Activated CD4-positive, alpha-beta T cell treated with anti-CD3 and anti-CD28 coated beads, Interleukin-2, Interleukin-6, amounts not matched to agents 100 ng/mL and 50 ng/mL, durations not matched to agents 16 hours and 8 hours (primary cell): ENCODE measurements at places on chromosomes 2 and 18.
A peak's percentile ranks its signal among the peaks of the same experiment; 100 is the strongest.

- DNase-seq: no peak
These were observed 85.7 kb downstream of the SUCLG1 start for GRCh38 chr2:84373391-84373790.

DNA sequence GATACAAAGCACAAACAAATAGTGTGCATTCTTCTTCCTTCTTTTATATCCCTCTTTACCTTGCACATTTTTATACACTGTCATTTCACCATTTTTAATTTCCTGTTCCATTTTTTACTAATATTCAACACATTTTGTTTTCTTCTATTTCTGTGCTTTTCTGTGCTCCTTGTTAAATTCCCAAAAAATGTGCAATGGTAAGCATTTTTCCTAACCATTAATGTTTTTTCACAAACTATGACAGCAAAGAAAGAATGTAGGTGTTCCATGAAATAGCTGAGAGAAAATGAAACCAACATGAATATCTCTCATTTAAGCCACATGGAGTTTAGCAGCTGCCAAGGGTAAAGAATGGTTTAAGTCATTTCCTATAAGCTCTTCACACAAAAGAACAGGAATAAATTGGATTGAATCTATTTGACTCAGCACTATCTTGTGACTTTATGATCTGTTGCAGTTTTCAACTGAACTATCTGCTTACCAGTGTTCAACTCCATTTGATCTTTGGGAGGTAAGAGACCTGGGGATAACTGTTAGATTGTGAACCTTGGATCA lies 145.7 kb upstream of the CDH19 start:
- no peak for DNase-seq

- DNase-seq: no peak
These were observed 11.8 kb downstream of the NEU4 start for GRCh38 chr2:241820625-241821384.

GRCh38 chr2:197889041-197889440 lies 84.6 kb downstream of the PLCL1 start:
- DNase-seq: peak; percentile 74

DNA sequence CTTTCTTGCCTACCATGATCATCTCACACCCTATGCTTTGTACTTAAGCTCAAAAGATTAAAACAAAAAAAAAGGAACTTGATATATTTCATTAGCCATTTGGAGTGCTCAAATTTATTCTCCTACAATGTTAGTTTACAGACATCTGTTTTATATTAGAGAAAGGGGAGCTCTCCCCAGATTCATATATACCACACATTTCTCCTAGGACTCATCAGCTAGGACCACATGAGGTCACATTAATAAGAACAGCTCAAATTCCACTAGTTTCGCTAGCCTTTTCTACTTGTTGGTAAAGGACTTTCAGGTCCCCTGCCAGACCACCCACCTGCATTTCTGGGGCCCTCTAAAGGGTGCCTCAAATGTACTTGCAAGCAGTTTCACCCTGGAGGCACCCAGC lies 151.2 kb upstream of the MMADHC start:
- DNase-seq: no peak

GRCh38 chr2:32745191-32745590 lies 117.3 kb downstream of the TTC27 start:
- peak; percentile 41 for DNase-seq

DNA sequence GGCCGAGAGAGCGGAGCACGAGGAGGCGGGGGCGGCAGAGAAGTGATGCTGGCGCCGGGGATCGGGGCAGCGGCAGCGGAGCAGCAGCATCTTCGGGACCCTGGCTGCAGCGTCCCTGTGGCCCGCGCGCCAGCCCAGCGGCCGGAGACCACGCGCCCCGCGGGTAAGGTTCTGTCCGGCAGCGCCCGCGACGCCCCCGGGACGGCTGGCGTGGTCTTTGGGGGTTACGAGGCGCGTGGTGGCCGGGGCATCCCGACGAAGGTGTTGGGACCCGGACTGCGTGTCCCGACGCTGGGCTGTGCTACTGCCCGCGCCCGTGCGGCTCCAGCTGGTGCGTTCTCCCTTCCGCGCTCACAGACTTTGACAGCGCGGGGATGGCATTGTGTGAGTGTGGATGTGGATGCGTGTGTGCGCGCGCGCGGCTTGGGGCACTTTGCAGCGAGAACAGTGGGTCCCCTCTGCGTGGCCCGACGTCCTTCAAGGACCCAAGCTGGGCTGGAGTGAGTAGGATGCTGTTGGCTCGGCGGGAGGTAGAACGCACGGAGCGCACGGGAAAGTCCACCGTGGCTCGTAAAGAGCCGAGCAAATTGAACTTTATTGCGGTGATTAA lies 405.0 kb downstream of the XIRP2 start:
- DNase-seq: peak; percentile 6

GRCh38 chr2:197911667-197912066 lies 107.3 kb downstream of the PLCL1 start:
- no peak for DNase-seq

- DNase-seq: peak; percentile 76
These were observed 120.0 kb upstream of the EPC2 start for GRCh38 chr2:148524519-148524919.

- no peak for DNase-seq
These were observed 72.0 kb upstream of the NEUROD1 start for GRCh38 chr2:181752301-181752700.

- DNase-seq: no peak
These were observed 37.2 kb upstream of the HPCAL1 start for GRCh38 chr2:10265329-10266132.

- no peak for DNase-seq
These were observed 2082.3 kb upstream of the CELF4 start for GRCh38 chr18:39647627-39648534.

- DNase-seq: no peak
These were observed 57.6 kb downstream of the RPL37A start for GRCh38 chr2:216556202-216556601.

GRCh38 chr18:43590182-43590903 lies 313.1 kb upstream of the SYT4 start:
- no peak for DNase-seq

GRCh38 chr2:67904566-67904965 lies 158.2 kb downstream of the C1D start:
- no peak for DNase-seq

DNA sequence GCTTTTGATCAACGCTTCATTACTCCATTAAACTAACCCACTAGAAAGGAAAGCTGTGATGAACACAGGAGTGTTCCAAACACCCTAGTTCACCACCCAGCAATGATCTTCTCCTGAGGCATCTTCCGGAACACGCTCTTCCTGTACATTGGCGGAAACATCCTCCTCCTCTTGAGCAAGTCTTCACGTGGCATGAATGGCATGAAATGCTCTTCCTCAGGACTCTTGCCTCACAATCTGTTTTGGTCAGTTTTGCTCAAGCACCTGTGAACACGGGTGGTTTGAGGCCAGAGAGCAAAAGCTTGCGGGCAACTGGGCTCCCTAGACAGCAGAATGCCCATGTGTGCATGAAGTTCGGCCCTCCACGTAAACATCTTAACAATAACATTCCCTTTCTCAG lies 734.2 kb upstream of the SALL3 start:
- DNase-seq: no peak

- no peak for DNase-seq
These were observed 19.0 kb downstream of the AQP12B start for GRCh38 chr2:240663546-240664190.
